ENCODE measurements at places on chromosomes 12 and 14.

GRCh38 chr12:25771476-25771875 lies 187.0 kb upstream of the RASSF8 start:
- DNase-seq: no peak

DNA sequence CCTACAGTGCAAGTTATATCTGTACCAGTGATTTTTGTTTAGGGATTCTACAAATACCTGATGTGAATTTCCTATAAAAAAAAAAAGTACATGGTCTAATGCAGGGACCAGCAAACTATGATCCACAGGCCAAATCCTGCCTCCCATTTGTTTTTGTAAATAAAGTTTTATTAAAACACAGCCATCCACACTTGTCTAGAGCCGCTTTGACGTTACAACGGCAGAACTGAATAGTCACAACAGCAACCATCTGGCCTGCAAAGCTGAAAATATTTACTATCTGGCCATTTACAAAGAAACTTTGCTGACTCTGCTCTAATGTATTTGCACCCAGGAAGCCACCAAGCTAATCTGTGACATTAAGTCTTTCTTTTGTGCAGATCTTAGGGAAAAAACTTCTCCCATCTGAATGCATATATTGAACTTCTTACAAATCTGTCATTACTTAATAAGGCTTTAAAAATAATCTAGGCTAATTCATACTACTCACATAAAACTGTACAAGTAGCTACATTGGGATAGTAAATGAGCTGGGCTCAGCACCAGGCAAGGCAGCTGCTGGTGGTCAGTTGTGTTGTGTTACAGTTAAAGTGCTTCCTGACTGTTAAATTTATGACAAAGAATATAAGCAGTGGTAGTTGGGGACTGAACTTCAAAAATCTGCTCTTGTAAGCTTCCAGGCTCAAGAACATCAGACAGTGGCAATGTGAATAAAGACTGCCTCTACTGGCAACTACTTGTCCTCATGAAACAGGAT lies 303.3 kb downstream of the MED13L start:
- DNase-seq: no peak

DNA sequence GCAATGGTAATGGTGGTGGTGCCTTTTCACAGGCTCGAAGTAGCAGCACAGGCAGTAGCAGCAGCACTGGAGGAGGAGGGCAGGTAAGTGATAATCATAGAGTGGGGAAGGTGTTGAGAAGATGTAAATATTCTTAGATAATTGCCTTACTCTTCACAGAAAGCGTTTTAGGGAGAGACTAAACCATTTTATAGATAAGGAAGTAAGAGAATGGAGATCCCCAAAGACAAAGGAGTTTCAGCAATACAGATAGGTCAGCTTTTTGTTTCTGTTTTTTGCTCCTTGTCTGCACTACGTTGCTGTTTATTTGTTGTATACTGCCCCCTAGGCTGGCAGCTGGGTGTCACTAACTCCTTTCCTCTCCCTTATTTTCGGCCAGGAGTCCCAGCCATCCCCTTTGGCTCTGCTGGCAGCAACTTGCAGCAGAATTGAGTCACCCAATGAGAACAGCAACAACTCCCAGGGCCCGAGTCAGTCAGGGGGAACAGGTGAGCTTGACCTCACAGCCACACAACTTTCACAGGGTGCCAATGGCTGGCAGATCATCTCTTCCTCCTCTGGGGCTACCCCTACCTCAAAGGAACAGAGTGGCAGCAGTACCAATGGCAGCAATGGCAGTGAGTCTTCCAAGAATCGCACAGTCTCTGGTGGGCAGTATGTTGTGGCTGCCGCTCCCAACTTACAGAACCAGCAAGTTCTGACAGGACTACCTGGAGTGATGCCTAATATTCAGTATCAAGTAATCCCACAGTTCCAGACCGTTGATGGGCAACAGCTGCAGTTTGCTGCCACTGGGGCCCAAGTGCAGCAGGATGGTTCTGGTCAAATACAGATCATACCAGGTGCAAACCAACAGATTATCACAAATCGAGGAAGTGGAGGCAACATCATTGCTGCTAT lies 2.0 kb downstream of the SP1 start:
- DNase-seq: peak; percentile 81

DNA sequence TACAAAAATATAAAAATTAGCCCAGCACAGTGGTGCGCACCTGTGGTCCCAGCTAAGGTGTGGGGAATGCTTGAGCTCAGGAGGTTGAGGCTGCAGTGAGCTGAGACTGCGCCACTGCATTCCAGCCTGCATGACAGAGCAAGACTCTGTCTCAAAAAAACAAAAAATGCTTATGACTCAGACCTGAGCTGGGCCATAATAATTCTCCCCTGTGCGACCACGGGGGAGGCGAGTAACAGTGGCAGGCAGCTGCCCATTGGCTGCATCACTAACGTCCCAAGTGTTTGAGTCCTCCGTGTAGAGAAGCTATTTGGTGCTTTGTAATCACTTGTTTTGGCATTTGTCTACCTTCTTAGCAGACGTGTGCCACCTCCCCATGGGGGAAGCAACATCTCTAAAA lies 24.9 kb downstream of the PSMC1 start:
- peak; percentile 58 for DNase-seq

- no peak for DNase-seq
Observed at GRCh38 chr14:21804981-21805380, 131.4 kb upstream of the OR4E1 start.

DNA sequence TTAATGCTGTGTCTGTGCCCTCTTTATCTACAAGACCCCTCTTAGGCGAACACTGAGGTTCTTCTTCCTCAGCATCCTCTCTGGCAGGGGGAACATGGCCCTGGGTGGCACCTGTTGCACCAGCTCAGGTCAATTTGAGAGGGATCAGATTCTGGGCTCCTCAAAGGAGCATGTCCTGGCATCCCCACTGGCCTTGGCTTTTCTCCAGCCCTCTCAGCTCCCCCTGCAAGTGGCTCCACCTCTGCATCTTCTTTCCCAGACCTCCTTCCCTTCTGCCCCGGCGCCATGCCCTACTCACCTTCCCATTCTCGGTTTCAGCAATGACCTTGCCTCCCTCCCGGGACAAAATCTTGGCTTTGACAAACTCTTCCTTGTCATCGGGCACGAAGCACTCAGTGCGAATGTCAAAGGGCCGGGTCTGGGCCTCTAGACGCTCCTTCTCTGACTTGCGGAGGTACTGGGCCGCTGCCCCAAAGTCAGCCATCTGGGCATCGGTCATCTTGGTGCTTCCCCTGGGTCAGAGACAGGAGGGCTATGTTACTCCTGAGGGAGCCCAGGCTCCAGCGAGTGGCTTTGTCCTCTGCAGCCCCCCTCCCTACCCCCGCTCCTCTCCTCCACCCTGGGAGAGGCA lies 1.2 kb downstream of the MYH6 start:
- DNase-seq: no peak

GRCh38 chr12:81992461-81992860 lies 233.3 kb upstream of the PPFIA2 start:
- DNase-seq: peak; percentile 22

DNA sequence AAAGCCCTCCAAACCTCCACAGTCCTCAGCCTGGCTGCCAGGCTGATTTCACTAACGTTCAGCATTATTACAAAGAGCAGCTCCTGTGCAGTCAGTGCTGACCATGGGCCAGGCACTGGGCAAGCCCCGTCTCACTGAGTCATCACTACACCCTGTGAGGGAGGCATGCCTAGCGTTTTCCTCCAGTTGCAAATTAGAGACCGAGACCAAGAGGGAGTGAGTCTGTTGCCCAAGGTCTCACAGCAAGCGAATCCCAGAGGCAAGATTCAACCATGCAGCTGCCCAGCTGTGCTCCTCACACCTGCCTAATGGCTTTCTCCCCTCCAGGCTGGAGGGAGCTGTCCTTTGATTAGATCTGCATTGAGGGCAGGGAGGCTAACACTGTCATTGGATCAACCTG lies 229.3 kb upstream of the LHX5 start:
- DNase-seq: no peak
